NCI-H524 (cell line): ENCODE measurements at places on chromosomes 3 and 15.

- DNase-seq: no peak
Observed at GRCh38 chr3:11575677-11576076, 68.0 kb downstream of the VGLL4 start.

GRCh38 chr3:45534632-45535031 is 59.9 kb upstream of the LIMD1 start:
- no peak for DNase-seq

DNA sequence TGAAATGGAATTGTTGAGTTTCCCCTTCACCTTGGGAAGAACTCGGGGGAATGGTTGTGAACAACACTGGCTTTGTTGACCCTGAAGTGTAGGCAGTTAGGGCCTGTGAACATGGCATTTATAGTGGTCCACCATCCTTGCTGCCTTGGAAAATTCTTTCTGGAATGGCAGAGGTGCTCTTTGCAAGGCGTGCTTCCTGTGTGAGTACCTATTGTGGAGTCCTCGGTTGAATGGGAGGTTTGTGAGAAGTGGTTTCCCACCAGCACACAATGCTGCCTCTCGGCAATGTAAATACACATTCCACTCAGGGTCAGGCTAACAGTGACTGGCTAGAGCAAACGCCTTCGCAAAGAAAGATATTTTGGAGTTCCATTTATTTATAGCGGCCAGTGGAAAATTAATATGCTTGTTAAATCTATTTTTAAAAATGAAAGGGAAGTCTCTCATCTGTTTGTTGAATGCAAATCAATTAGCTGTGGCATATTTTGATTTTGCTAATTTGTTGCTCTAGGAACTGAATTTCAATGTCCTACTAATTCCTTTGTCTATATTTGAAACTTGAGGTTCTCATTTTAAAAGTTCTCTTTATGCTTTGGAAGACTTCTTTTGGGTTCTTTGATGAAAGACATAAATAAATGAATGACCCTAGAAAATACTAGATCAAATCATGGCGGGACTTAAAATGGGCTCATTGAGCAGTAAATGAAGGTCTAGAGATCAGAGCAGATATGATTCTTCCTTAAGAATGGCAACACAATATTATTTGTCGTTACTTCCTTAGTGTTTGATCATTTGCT is 59.5 kb downstream of the FNDC3B start:
- DNase-seq: no peak

GRCh38 chr15:65048241-65048640 is 3.1 kb downstream of the SLC51B start:
- DNase-seq: no peak

- DNase-seq: peak; percentile 50
Observed at GRCh38 chr15:26083896-26084295, 220.8 kb upstream of the ATP10A start.

GRCh38 chr3:138062626-138063025 is 52.7 kb downstream of the CLDN18 start:
- no peak for DNase-seq

DNA sequence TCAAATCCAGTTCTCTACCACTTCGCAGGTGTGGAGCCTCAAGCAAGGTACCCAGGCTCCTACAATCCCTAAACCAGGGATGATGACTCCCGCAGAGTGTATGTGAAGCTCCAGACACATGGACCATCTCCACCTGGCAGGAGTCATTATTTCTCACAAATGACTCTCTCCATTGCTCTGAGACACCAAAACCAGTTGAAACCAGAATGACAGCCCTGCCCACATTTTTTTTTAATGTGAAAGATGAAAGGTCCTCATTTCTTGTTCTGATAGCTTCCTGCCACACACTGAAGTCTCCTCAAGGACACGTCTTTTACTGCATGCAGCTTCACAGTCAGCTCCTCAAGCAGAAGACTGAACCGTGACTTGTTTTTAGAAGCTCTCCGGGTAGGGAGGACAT is 61.4 kb upstream of the ZBTB38 start:
- DNase-seq: no peak

DNA sequence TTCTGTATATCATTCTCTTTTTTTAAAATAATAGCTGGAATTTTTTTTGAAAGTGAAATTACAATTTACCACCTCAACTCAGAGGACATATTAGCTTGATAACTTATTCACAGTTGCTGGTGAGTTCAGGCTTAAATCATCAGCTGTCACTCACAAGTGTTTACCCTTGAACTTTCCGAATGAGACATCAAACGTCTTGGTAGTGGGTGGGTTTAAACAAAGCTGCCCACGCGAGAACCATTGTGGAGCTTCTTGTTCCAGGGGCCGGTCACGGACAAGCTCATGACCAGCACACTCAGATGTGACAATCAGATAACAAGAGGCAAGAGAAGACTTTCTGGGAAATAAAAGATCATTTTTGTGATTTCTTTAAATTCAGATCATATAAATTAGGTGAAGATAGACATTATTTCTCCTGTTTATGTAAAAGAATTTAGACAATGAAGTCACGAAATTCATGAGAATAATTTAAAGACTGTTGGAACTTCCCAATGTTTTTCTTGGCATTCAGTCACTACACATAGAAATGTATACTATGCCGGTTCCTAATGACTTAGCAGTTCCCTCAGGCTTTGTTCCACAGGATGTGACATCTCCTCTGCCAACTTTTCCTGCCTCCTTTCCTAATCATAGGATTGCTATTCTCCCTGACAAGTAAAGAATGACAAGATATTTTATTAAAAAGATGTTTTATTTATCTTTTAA is 29.3 kb downstream of the BTD start:
- DNase-seq: no peak

- no peak for DNase-seq
Observed at GRCh38 chr3:194779729-194780224, 94.1 kb downstream of the FAM43A start.

- peak; percentile 61 for DNase-seq
Observed at GRCh38 chr15:57559875-57560274, 31.8 kb upstream of the MYZAP start.

GRCh38 chr3:30634761-30635735 is 28.6 kb downstream of the TGFBR2 start:
- no peak for DNase-seq
